Testis (tissue), 5 donors: ENCODE measurements at places on chromosomes 6 and 20. TPM values are rescaled to one million over a fixed set of nuclear protein-coding genes. Genes with fewer than 3 reads are reported as not detected.
A peak's percentile ranks its signal among the peaks of the same experiment; 100 is the strongest.

DNA sequence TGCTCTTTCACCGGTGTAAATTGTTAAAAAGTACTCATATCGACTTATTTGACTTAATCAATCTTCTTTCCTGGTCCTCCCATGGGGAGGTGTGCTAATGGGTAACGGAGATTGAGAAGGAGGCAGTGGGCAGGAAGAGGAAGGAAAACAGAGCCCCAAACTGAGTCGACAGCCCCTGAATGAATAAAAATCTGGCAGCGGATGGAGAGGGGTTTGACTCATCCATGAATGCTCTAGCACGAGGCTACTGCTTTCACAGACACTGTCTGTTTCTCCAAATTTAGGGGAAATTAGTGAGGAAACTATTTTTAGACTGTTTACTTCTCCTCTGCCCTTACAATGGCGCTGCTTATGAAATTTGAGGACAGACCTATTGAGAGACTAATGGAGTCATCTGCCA, 142.2 kb upstream of the ATXN1 start:
- no peak for DNase-seq

GRCh38 chr20:53154540-53154939, 182.4 kb downstream of the TSHZ2 start:
- DNase-seq, result no peak

DNA sequence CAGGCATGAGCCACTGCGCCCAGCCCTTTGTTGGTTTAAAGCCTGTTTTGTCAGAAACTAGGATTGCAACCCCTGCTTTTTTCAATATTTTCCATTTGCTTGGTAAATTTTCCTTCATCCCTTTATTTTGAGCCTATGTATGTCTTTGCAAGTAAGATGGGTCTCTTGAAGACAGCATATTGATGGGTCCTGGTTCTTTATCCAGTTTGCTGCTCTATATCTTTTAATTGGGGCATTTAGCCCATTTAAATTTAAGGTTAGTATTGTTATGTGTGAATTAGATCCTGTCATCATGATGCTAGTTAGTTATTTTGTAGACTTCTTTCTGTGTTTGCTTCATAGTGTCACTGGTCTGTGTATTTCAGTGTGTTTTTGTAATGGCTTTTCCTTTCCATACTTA, 46.8 kb downstream of the ZC2HC1B start:
- DNase-seq, result no peak

DNA sequence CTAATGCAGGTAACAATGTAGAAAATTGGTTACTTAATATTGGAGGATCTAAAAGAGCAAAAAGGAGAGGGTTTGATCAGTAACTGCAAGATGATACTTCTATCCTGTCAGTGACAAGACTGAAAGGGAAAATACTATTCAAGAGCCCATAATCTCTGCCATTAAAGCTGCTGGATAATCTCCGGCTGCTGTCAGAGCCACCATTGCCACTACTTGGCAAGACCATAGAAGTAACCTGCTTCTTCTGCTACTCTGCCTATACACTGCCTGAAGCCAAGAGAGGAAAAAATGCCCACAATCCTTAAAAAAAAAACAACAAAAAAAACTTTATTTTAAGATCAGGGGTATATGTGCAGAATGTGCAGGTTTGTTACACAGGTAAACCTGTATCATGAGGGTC, 386.5 kb upstream of the ID4 start:
- DNase-seq, result no peak

DNA sequence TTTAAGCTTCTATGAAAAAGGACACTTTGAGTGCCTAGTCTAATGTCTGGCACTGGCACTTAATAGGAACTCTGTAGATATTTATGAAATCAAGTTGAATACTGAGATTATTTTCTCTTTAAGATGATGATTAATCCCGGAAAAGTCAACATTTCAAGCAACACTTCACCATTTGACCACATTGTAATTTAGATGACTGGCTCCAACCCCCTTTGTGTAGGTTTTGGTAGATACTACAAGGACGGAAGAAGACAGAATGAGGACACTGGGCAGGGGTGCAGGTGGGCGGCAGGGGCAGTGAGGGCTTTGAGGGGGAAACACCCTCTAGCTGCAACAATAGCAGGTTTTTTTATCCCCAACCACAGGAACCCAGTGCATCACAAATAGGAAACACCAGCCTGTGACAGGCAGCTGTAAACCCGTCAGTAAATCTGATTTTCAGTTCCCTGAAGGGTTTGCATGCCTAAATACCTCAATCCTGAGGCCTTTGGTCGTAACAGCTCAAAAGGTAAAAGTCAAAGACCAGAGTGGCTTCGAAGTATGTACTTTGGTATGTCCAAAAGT, 4.6 kb downstream of the DTNBP1 start:
- DNase-seq, result no peak

GRCh38 chr6:156617376-156617775, 159.8 kb upstream of the ARID1B start:
- DNase-seq, result peak; percentile 48

DNA sequence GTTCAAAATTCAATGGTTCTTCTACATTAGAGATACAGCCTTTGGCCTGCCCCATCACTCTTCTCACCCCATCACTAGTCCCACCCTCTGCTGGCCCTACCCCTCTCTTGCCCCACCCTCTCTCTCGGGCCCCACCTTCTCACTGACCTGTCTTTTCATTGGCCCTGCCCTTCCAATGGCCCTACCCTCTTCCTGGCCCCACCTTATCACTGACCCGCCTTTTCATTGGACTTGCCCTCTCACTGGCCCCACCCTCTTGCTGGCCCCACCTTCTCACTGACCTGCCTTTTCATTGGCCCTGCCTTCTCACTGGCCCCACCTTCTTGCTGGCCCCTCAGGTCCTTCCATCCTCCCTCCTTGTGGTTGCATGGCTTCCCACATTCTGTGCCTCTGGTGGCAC, 107.2 kb upstream of the PLEKHG1 start:
- peak; percentile 22 for DNase-seq

DNA sequence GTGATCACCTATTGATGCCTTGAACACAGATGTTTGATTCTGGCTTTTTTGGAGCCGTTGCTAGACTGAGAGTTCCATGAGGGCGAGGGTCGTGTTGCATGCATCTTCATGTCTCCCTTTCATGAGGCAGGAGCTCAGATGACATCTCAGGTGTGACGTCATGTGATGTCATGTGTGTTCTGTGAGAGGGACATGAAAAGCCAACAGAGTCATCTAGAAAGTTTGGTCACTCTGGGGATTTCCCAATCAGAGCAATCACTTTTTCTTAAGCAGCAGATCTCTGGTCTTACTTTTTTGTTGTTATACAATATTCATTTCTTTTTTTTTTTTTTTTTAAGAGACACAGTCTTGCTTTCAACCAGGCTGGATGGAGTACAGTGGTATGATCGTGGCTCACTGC, 411.8 kb downstream of the PREX1 start:
- DNase-seq, result no peak

GRCh38 chr20:54337144-54337543, 129.3 kb downstream of the PFDN4 start:
- no peak for DNase-seq

DNA sequence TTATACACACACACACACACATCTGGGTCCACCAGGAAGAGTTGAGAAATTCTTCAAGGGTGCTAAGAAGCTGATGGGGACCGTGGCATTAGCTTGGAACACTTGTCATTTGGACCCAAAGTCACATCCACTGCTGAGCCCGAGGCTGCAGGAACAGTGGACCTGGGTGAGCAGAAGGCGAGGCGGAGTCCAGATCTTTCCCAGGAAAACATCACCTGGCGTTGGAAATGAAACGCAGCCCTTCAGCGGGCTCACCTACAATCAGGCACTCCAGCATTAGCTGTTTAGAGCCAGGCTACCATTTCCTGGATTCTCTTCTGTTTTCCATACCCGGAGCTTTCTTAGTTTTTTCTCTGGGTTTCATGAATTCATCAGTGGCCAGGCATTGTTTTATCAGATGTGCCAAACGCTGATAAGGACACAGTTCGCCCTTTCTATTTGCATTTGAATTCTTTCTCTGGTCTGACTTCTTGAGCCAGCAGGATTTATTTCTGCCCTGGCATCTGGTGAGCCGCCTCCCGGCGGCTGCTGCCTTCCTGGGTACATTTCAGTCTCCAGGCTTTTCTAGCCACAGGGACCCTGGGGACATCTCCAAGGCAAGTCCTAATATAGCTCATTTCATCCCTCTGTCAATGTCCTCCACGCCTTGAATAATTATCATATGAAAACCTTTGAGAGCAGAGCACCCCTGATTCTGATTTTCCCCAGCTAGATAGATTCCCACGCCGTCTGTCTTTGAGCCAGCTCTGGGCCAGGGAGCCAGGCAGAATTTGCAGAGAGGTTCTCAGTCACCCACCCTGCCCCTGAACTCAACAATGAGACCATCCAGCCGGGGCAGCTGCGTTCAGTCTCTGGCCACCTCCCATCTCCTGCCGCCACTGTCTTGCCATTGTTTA, 170.9 kb downstream of the TTLL2 start:
- no peak for DNase-seq

The HCK gene
- 1.3 TPM for total RNA-seq
